ENCODE measurements at places on chromosomes 7 and 10. TPM values are rescaled to one million over a fixed set of nuclear protein-coding genes. Genes with fewer than 3 reads are reported as not detected.

GRCh38 chr7:95421000-95421846 is 13.6 kb downstream of the PON2 start:
- DNase-seq: no peak

DNA sequence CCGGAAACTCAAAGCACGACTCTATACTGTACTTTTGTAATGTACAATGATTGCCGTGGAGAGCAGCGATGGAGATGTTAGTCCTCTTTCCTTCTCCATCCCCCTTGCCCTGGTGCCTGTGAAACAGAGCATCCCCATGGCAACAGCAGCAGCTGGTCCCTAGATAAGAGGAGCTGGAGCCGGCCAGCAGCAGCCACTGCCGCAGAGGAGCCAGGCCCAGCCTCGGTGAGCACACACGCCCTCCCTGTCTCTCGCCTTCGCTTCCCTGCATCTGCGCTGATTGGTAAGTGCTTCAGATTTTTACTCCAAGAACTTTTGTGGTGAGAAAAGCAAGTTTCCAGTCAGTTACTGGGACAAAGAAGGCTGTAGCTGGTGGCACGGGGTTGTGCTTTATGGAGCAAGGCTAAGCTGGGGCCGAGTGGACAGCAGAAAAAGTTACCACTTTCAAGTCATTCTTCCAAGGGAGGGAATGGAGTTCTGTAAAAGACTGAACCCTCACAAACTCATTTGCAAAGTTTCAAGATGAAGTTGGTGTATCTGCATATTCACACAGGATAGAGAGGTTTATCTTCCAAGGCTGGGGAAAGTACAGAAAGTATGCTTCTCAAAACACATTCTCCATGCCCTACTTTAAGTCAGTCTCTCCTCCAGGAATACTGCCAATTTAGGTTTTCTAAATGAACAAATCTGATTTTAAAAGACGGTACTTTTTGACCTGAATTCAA is at the start of gene PPP1R17:
TSS of gene PPP1R17 (plus strand) at position 192 of the 725 bp plus-strand sequence. CDS start 5,227 bp downstream, outside the sequence.
- DNase-seq: no peak

The LBX1 gene
- not detected for total RNA-seq

DNA sequence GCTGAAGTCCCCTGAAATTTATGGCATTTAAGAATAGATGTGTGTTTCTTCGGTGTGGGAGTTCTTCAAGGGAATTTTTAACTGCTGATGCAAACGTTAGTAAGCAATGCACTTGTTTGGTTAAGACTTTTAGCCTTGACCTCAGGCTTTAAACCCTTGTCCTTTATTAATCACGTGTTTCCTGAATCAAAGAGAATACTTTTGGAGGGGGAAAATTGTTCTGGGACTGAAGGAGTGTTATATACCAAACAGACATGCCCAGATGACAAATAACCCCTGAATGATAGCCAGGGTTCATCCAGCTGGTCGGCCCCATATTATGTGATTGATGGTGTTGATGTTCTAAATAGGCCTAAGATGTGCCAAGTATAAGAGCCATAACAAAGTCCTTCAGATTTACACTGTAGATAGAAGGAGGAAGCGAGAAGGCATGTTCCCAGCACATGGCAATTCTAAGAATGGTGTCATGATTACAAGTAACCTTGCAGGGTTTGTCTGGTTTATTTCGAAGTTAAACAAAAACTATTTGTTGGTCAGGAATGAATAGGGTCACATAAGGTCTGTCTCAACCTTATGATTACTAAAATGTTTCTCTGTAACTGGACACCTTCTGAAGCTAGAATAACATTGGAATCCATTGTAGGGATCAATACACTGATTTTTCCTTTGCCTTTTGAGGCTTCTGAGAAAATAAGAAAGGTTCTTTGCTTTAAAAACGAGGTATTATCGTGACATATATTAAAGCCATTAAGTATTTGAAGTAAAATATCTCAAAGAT is 124.2 kb upstream of the SEM1 start:
- DNase-seq: no peak

The CRTAC1 gene
- total RNA-seq: 128 TPM

DNA sequence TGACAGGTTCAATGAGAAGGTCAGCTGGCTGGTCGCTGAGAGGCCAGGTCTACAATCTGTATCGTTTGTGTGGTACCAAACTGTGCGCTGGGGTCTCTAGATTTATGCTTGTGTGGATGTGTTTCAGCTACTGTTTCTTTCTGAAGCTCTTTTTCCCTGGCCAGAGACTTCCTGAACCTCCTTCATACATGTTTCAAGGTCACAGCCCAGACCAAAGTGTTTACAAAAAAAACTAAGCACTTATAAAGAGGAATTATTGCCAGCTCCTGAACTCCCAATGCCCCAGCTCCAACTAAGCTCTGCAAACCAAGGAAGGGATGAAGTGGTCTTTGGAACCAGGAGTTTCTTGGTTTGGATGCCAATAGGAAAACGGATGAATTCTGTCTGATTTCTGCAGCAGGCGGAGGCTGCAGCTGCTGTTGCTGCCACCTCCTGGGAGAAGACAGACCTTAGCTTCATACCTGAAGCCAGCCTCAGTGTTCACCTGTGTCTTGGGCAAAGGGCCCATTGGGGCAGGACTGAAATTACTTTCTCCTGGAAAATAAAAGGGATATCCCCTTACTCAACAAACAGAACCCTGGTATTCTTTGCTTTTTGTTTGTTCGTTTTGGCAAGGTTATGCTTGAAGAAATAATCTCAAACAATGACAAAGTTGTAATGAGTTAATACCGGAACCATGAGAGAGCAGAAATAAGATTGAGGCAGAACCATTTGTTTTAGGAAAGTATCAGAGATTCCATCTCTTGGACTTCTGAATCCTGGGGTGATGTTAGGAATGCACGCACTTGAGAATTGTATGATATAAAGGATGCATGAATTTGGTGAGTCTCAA is 24.6 kb upstream of the MKLN1 start:
- DNase-seq: no peak

- DNase-seq: no peak
Observed at GRCh38 chr7:47954231-47954911, 6.1 kb upstream of the PKD1L1 start.

The FZD8 gene
- total RNA-seq: 20.4 TPM

The WDR86 gene
- 1.3 TPM for total RNA-seq

The ANKRD61 gene
- not detected for total RNA-seq

- DNase-seq: peak; percentile 93
Observed at GRCh38 chr10:103193107-103193819, at the start of gene NT5C2. NT5C2 (minus strand) TSS chr10:103193272; CDS start chr10:103174958, 18,314 bp downstream.

- no peak for DNase-seq
Observed at GRCh38 chr7:42120191-42120590, 116.8 kb downstream of the GLI3 start.

The UBTD1 gene
- 37.5 TPM for total RNA-seq

DNA sequence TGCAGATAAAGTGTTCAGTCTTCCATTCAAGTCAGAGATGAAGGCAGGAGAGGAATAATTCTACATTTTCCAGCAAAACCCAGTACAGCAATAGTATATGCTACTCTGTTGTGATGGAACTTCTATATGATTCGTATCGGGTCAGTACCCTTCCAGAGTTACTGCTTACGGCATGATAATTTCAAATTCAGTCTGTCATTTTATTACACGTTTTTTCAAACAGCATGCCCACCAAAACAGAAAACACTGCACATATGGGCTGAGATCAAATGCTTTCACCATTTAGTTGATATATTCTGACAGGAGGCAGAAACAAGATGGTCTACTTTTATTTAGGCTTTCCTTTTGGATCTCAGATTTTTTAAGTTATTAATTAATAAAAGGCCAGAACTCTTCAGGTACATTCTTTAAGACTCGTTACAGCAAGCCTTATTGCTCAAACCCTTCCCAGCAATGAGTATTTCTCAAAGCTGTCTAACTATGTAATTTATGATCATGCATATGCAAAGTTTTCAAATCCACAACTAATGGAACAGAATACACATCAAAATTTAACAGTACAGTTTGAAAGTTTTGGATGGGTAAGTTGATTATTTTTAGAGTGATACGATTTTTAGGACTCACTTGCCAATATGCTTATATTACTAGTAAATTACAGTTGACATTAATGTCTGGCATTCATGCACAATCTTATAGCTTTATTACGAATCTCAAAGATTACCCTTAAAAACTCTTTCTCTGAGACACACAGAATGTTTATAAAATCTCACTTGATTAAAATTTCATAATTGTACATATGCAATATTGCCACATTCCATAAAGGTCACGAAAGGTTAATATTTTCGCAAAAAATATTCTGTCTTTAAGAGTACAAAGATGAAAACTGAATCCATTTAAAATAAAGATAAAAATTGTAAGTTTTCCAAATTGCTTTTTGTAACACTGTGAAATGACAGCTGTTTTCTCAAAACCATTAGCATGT is 91.0 kb downstream of the ANK3 start:
- DNase-seq: no peak

- DNase-seq: no peak
Observed at GRCh38 chr7:37070471-37070870, 346.2 kb upstream of the AOAH start.

GRCh38 chr7:100914879-100915447 is 19.3 kb upstream of the ACHE start:
- no peak for DNase-seq

The CCL24 gene
- total RNA-seq: 4.8 TPM

Measured in upper lobe of right lung (tissue), 1 donor.